Epithelial cell of prostate (primary cell): ENCODE measurements at places on chromosomes 1 and 21.

DNA sequence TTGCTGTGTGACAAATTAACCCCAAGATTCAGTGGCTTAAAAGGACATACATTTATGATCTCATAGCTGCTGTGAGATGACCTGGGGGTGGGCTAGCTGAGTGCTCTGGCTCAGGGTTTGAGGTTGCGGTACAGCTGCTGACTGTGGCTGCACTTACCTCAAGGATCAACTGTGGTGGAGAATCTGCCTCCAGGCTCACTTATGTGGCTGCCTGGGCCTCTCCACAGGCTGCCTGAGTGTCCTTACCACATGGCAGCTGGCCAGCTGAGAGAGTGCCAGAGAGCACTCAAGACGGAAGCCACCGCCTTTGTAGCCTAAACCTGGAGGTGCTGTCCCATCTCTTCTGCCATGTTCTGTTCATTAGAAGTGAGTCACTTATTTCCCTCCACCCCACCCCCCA is 5.7 kb downstream of the LRRC71 start:
- peak; percentile 36 for DNase-seq

- DNase-seq: no peak
Measured at GRCh38 chr1:982765-983436, 1.0 kb upstream of the PERM1 start.

- DNase-seq: no peak
Measured at GRCh38 chr1:166813508-166814223, 25.6 kb upstream of the POGK start.

DNA sequence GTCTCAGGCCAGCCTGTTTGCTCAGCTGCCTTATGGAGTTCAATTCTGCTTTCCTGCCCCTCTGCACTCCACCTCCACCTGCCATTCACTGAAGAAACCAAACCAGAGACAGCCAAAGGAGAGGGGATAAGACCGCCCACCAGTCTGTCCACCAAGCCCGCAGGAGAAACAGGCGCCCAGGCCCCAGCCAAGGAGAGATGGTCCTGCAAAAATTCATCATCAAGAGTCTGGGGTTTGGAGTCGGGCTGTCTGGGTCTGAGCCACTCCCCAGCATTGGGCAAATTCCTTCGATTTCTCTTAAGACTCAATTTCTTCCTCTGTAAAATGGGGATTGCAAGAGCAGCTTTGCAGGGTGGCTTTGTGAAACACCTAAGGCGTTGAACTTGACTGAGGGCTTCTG is 121.4 kb upstream of the RUNX3 start:
- no peak for DNase-seq

DNA sequence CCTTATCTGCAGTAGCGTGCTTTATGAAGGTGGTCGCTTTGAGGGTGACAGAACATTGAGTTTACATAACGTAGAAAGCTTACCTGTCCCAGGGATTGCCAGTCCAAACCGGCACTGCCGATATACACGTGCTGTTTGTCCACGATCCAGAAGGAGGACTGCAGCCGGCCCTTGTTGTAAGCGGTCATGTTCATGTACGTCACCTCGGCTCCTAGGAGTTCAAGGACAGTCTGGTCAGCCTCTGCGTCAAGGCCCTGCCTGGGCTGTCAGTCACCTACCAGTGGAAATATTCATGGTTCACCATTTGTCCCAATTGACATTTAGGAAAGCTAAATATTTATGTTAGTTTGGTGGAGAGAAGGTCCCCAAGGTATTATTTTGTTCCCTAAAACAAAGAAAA is 221.0 kb upstream of the MAP1LC3C start:
- no peak for DNase-seq

GRCh38 chr1:31980835-31981455 is 32.7 kb upstream of the KHDRBS1 start:
- no peak for DNase-seq
